ENCODE measurements at places on chromosomes 3 and 15.

DNA sequence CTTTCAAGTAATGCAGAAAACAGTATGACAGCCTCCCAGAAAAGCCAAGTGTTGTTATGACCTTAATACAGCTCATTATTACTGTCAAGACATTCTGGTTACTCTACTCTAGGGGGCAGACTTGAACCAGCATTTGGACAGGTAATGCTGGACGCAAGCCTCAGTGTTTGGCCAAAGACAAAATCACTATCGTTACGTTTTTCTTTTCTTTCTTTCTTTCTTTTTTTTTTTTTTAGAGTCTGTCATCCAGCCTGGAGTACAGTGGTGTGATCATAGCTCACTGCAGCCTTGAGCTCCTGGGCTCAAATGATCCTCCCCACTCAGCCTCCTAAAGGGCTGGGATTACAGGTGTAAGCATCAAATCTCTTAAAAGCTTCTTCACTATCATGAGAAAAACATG, 29.4 kb upstream of the TMEM45A start:
- DNase-seq: peak; percentile 49

DNA sequence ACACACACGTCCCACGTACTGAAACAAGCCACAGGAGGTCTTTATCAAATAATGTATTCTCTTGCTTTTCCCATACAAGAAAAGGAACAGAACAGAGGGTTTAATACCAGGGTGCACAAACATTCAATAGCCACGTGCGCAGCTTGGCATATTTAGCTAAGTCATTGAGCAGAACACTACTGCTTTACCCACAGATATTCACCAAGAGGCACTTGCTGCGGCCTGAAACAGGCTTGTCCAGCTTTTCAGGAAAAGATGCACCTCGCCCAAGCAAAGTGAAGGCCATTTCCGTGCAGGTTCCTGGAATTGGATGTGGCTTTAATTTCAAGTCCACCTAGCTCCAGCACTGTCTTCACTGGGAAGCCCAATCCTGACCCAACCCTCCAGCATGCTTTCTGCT, 17.6 kb downstream of the ZDHHC3 start:
- no peak for DNase-seq

GRCh38 chr15:43775411-43775965, 1.3 kb downstream of the ELL3 start:
- DNase-seq: peak; percentile 66

- no peak for DNase-seq
Observed at GRCh38 chr15:92810418-92811138, 89.5 kb upstream of the CHD2 start.

DNA sequence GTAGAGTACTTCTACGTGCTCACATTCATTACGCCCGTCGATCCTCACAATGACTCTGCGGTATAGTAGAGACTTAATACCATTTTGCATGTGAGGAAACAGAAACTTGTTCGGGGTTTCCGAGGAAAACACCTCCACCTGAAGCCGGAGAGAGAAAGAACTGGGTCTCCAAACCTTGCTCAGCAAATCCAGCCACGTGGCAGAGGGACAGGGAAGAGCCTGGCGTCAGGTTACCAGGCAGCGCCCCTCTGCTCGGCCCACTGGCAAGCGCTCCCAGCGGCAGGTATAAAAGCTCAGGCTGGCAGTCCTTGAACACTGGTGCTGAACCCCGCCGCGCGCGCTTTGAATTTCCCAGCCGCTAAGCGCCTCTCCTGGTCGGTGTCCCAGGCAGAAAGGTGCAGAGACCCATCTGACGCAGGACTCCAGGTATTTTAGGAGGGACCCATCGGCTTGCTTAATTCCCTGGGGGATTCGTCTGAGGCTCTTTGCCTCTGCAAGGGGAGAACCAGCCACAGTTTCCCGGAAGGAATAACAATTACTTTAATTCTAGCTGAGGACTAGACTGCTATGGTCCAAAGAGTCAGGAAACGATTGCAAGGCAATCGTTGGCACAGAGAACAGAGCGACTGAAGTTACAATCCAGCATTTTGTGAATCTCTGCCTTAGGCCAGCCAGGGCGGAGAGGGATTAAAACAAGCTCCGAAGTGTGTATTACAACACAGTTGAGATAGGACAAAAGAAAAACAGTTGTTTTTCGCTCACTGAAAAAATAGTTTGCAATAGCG, at the start of gene C2CD4A:
Gene C2CD4A, plus strand, starts transcription at position 315 of the 785 bp plus-strand sequence. CDS start 637 bp downstream, outside the sequence.
- DNase-seq: no peak

- peak; percentile 48 for DNase-seq
Observed at GRCh38 chr3:127275287-127275781, 12.5 kb downstream of the PRR20G start.

Measured in RCC 7860 (cell line).